ENCODE measurements at places on chromosomes 13 and 19.
A peak's percentile ranks its signal among the peaks of the same experiment; 100 is the strongest.

GRCh38 chr13:21813844-21814243 lies 143.0 kb downstream of the FGF9 start:
- DNase-seq: no peak

DNA sequence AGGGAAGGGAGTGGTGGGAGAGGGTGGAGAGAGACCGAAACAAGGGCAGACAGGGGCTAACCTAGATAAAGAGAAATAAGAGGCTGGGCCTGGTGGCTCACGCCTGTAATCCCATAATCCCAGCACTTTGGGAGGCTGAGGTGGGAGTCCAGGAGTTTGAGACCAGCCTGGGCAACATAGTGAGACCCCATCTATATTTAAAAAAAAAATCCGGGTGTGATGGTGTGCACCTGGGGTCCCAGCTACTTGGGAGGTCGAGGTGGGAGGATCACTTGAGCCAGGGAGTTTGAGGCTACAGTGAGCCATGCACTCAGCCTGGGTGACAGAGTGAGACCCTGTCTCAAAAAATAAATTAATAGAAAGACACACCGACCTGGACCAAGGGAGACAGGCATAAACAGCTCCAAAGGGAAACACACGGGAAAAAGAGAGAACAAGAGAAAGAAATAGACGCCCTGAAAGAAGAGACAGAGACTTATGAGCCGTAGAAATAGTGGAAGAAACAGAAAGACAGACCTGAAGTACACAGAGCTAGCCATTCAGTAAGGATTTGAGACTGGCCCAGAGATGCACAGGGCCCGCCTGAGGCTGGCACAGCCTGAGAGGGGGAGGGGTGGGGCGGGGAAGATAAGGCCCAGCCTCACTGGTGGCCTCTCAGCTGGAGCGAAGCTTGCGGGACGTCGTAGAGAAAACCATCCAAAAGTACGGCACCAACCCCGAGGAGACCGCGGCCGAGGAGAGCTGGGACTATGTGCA lies 2.2 kb downstream of the CD37 start:
- DNase-seq: no peak

- peak; percentile 26 for DNase-seq
Observed at GRCh38 chr19:50723735-50724521, 764 bp downstream of the CLEC11A start.

DNA sequence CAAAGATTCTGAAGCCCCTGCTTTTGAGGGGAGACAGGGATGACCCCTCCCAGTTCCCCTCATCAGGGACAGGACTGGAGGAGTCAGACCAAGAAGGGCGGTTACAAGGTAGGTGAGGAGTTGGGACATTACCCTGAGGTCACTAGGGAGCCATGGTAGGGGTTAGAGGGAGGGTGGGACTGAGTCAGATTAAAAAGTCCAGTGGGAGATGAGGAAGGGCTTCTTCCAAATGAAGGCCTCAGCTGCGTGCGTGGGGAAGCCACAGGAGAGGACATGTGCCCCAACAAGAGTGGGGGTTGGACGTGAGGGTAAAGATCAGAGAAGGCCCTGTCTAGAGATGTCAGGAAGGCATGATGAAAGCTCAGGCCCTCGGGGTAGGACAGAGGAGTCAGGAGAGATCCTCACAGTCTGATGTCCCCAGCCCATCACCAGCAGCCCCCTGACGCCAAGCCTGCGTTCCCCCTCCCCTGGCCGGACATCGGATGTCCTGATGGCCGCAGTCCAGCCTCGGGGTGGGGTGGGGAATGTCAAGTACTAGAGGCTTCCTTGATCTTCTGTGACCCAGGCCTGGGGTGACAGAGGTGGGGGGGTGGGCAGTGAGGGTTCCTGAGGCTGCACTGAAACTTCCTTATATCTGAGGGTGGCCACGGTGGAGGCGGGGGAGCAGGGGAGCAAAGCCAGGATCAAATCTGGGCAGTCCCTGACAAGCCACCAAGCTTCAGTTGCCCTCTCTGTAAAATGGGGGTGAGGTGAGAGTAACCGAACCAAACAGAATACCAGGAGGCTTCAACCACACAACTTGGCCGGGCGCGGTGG lies 6.5 kb upstream of the MFSD12 start:
- DNase-seq: no peak

GRCh38 chr13:35500144-35500543 lies 23.7 kb upstream of the MAB21L1 start:
- no peak for DNase-seq

DNA sequence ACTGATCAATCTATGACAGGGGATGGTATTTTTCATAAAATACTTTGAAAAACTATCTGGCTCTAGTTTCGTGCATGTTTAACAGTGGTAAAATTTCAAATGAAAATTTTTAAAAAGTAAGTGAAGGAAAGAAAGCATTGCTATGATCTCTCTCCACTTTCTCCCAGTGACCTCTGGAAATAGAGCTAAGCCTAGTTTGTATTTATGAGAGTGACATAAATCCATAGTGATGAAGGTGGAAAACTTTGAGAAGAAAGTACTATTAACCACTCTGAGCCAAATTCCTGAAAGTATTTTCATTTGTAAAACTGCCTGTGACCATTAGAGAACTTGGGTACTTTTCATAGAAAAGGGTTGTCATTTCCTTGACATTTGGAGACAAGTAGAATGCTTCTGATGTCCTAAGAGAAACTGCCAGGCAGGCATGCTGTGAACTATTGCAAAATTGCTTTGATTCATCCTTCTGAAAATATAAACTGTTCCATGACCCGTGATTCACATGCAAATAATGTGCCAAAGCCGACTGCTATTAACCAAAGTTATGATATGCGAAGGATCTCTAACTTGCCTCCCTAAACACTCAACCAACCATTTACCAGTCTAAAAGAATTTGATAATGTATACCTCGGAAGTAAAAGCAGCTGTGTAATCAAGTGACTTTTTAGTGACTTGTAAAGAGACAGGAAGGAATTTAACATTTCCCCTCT lies 133.2 kb downstream of the VWA8 start:
- DNase-seq: peak; percentile 97

DNA sequence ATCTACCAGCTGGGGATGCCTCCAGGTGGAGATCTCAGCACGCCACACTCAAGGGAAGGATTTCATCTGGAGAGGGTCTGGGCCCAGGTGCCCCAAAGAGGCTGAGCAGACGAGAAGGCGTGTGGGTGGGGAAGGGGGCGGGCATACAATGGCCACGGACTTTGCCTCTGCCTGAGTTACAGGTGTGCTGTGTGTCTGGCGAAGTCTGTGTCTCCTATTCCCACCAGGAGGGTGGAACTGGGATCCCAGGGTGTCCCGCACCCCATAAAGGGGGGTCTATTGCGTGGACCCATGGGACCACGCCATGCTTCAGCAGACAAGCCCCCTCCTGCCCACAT lies 3.6 kb downstream of the TLE2 start:
- DNase-seq: no peak

GRCh38 chr13:91520952-91521351 lies 122.5 kb downstream of the GPC5 start:
- no peak for DNase-seq

GRCh38 chr13:19695829-19696228 lies 62.4 kb downstream of the MPHOSPH8 start:
- no peak for DNase-seq

DNA sequence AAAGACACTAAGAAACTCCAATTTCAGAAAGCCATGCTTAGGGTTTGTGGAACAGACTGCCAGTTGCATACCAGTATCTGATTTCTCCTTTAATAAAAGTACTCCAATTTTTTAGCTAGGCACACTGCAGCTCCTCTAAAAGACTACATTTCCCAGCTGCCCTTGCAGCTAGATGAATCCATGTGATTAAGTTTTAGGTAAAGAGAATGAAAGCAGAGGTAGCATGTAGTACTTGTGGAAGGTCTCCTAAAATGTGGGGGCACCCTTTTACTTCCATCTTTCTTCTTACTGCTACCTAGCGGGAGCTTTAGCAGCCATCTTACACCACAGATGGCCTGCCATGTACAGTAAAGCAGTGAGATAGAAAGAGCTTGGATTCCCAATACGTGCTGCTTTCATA lies 33.0 kb upstream of the TSC22D1 start:
- DNase-seq: no peak

GRCh38 chr19:18286973-18287635 lies 5.7 kb upstream of the JUND start:
- no peak for DNase-seq

- no peak for DNase-seq
Observed at GRCh38 chr19:55272142-55272541, 7.8 kb downstream of the HSPBP1 start.

- no peak for DNase-seq
Observed at GRCh38 chr13:107427536-107427935, 787.8 kb downstream of the LIG4 start.

DNA sequence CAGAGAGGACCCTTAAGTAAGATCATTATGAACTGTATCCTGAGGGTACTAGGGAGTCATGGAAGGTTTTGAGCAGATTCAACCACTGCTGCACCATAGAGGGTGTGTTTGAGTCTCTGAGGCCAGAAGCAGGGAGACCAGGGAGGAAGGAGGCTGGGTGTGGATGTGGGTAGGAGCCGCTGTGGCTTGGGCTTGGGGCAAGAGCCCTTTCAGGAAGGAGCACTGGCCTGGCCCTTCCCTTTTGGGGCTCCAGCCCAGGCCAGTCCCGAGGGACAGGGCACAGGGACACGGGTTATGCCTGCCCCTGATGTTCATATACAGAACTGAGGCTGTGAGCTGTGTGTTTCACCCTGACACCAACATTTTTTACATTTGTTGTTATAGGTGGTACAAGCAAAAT lies 7.2 kb downstream of the CIC start:
- no peak for DNase-seq
